Dorsolateral prefrontal cortex (tissue), 122 donors: ENCODE measurements at places on chromosomes 11 and 22.

DNA sequence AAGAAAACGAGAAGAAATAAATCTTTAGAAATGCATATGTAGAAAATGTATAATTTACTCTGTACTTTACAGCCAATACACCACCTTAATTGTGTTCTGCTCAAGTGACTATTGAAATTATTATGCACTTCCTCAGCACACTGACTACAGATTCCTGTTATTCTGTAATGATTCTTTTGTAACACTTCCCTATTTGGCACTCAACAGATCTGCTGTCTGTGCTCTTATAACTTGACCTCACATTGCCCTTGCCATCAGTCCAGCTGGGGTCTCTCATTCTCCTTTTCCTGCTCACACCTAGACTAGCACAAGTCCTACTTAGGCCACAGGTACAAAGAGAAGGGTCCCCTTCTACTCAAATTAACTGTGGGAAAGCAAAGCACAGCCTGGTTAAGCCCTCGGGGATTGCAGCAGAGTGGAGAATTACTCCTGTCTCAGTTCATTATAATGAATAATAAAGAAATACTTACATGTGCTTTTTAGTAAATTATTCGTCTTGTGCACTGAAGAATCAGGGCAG, 860.4 kb downstream of the OPCML start:
- no peak for DNase-seq

GRCh38 chr11:58495906-58496305, 12.0 kb downstream of the OR5B21 start:
- no peak for DNase-seq

GRCh38 chr11:58796333-58796732, 48.2 kb downstream of the GLYATL2 start:
- no peak for DNase-seq

DNA sequence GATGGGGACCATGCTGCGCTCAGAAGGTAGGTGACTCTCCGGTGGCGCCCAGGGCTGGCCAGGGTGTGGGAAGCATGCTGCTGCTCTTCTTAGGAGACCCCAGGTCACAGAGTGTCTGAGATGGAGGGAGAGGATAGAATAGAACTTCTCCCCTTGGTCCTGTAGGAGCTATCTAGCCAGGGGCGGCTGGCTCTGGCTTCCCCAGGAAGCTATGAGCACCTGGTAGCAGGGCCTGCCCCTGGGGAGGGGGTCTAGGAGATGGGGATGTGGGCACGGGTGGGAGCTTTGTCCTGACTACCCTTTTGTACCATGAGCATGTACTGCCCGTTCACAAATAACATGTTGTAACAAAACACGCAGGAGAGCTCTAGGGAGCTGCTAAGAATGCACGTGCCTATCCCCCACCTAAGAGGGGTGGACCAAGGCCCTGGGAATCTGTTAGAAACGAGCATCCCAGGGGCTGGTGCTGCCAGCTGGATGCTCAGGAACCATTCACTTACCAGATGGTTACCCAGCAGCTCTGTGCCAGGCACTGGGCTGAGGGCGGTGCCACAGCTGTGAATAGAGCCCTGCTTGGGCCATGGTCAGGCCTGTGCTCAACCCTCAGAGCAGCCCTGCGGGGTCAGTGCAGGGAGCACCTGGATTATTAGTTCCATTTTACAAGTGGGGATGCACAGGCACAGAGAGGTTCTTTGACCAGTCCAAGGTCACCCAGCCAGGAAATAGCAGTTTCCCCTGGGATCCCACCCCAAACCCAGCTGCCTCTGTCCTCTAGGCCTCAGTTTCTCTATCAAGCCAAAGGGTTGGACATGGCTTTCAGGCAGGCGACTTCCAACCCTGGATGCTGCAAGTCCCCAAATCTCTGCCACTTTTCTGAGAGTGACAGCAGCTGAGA, 2.2 kb downstream of the SLC39A13 start:
- DNase-seq, result no peak

- no peak for DNase-seq
Observed at GRCh38 chr22:32546496-32546895, 71.9 kb downstream of the FBXO7 start.

GRCh38 chr11:123585206-123585605, 69.2 kb downstream of the SCN3B start:
- no peak for DNase-seq

DNA sequence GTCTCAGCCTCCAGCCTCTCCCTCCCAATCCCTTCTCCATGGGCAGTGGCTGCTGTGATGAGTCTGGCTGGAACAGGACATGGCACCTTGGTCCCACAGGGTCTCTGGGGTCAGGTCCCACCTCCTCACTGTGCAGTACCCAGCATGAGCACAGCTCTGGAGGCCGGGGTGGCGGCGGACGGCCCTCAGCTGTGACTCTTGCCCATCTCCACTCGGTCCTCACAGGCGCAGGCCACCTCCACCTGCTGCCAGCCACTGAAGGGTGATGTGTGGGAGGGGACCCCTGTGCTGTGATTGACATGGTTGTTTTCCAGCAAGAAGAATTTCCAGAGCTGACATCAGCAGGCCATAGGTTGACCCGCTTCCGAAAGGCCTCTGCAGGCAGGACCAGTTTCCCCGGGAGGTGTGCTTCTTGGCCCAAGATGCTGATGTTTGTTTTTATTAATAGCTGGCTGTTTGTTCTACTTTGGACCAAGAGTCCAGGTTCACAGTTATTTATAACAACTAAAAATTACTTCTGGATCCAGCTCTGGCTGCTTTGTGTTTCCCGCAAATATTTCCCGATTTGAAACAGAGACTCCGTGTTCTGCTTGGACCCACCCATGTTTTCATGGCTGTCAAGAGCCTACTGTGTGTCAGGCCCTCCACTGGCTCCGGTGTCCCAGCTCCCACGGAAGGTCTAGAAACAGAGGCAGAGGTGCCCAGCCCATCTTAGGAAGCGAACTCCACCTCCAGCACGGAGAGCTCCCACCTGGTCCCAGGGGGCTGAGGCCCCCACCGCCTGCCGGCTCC, 45.7 kb downstream of the SCUBE1 start:
- DNase-seq, result no peak

GRCh38 chr11:96199563-96200025, 143.4 kb downstream of the MAML2 start:
- no peak for DNase-seq

DNA sequence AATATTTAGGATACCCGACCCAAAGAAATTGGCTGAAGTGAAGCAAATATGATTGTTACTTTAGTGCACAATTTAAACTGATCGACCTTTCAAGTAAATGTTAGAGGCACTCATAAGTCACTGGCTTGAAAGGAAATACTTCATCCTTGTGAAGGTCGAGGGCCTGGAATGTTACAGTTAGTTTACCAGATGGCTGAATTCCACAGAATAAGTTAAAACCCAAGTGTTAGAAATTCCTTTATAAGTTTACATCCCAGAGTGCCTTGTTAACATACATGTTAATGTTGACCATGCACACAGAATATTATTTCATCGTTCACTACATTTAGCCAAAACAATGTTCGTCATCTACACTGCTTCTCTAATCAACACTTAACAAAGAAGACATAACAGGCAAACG, 235.5 kb upstream of the ANO3 start:
- DNase-seq, result no peak

DNA sequence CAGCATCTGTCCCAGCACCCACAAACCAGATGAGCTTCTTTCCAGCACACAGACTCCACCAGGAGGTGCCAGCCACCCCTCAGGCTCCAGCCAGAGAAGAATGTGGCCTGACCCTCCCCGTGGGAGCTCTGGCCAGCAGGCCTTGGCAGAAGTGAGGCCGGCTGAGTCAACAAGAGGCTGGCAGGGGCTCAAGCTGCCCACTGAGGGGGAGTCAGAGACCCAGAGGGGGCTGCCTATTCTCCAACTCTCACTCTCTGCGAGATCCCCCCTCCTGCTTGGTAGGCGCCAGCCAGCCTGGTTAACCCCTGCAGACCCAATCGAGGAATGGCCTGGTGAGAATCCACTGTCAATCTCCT, 10.6 kb upstream of the CDC42EP1 start:
- DNase-seq, result peak; percentile 87

DNA sequence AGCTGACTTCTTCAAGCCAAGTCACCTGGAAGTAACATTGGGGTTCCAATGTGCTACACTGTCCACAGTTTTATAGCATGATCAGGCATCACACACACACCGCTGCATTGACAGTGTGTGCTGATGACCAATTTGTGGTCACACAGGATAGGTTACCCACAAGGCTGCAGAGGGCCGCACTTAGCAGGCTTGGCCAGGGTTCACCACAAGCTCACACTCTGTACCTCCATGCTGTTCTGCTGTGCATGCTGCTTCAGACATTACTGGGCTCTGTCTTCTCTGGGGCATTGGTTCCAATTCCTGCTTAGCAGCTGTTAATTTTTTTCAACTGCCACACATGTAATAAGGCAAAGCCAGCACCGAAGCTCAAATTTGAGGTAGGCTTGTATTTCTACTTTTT, 11.0 kb upstream of the NRIP3 start:
- DNase-seq, result no peak

DNA sequence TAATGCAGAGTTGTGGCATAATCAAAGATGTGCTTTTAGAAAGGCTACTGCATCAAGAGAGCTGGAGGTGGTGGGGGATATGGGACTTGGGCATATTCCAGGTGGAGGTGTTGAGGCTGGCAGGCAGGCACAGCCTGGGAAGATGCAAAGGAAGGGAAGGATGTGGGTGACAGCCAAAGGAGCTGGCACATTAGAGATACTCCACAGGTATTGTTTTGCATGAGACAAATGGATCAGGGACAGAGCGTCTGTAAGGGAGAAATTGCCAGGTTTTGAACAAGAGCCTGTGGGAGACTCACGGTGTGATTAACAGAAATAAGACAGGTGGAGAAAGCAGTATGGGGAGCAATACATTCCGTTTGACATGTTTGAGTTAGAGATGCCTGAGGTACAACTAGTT, 263.7 kb downstream of the NELL1 start:
- DNase-seq, result peak; percentile 62

DNA sequence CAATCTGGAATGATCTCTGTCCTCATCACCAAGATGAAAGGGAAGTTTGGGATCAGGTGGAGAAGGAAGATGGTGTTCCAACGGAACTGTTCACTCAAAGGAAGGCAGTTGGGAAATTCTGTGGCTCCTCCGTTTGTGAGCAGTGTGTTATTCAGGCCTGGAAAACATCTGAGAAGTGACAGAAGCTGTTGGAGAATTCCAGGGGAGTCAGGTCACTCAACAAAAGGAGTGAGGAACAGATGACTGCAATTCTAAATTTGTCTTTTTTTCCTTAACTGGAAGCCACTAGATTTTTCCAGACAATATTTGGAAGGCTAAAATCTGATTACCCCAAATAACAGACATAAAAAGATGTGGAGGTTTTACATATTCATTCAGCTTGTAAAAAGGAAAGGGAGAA, 107.8 kb downstream of the CD44 start:
- DNase-seq, result no peak
